Nephron progenitor cell (in vitro differentiated cells): ENCODE measurements at places on chromosomes 1 and 21.
A peak's percentile ranks its signal among the peaks of the same experiment; 100 is the strongest.

GRCh38 chr1:37794372-37795339, 1.0 kb downstream of the MANEAL start:
- DNase-seq: no peak
- peaks cover 72% of the 10 kb centered on the region for H3K27me3 ChIP-seq

DNA sequence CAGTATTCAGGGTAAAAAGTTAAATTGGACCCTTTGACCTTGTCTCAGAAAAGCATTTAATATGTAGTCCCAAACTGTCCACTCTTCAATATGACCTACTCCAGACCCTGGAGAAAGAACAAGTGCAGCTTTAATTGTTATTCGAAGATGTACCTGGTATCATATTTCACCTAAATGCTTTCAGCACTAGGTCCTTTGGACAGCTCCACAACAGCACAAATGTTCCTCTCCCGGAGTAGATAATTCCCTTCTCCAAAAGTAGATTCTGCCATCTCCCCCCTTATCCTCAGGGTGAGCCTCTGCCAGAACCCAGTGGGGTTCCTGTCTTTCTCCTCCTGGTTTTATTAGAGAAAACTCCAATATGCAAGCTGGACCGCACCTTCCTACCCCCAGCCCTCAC, 104.5 kb upstream of the AJAP1 start:
- no peak overlapping the region for H3K27ac ChIP-seq
- H3K36me3 ChIP-seq: no peaks in the 10 kb centered on the region
- peaks cover 34% of the 10 kb centered on the region for H3K27me3 ChIP-seq
- no peak overlapping the region for H3K4me3 ChIP-seq

- peaks cover 4% of the 10 kb centered on the region for H3K4me1 ChIP-seq
- peaks cover 5% of the 10 kb centered on the region for H3K27me3 ChIP-seq
- DNase-seq: no peak
Measured at GRCh38 chr1:244573768-244574167, 79.2 kb upstream of the DESI2 start.

- peak overlapping the region; percentile 94 for H3K4me3 ChIP-seq
- peak overlapping the region; percentile 93 for H3K27ac ChIP-seq
- peak; percentile 89 for DNase-seq
- H3K27me3 ChIP-seq: peaks cover 59% of the 10 kb centered on the region
Measured at GRCh38 chr1:145960468-145961108, 2.8 kb upstream of the LIX1L start.

DNA sequence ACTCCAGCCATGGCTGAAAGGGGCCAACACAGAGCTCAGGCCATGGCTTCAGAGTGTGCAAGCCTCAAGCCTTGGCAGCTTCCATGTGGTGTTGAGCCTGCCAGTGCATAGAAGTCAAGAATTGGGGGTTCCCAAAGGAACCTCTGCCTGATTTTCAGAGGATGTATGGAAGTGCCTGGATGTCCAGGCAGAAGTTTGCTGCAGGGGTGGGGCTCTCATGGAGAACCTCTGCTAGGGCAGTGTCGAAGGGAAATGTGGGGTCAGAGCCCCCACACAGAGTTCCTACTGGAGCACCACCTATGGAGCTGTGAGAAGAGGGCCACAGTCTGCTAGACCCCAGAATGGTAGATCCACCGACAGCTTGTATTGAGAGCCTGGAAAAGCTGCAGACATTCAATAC, 29.8 kb upstream of the CD55 start:
- peaks cover 6% of the 10 kb centered on the region for H3K27me3 ChIP-seq
- no peak overlapping the region for H3K4me3 ChIP-seq
- H3K4me1 ChIP-seq: no peaks in the 10 kb centered on the region
- H3K36me3 ChIP-seq: peaks cover 6% of the 10 kb centered on the region
- no peak overlapping the region for H3K27ac ChIP-seq

DNA sequence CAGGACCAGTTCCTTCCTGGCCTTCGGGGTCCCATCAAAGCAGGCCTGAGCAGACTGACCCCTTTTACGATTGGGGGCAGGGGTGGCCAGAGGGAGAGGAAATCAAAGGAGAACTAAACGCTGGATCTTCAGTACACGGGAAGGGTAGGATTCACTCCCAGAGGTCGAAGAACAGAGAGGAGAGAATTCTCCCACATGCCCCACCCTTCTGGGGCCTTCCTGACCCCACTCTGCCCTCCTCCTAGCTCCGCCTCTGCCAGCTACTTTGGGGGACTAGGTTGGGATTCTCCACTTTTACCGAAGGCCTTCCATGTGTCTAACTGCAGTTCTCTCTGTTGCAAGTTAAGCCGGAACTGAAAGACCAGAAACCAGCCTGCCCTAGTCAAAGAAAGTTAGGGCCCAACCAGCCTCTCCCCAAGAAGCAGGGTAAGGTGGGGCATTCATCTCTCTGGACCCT, 654 bp upstream of the ARHGEF2 start:
- H3K4me1 ChIP-seq: peaks cover 86% of the 10 kb centered on the region
- H3K27ac ChIP-seq: peak overlapping the region; percentile 89
- peak overlapping the region; percentile 97 for H3K4me3 ChIP-seq
- DNase-seq: no peak
- no peaks in the 10 kb centered on the region for H3K36me3 ChIP-seq
